ENCODE measurements at places on chromosomes 16 and 17.

DNA sequence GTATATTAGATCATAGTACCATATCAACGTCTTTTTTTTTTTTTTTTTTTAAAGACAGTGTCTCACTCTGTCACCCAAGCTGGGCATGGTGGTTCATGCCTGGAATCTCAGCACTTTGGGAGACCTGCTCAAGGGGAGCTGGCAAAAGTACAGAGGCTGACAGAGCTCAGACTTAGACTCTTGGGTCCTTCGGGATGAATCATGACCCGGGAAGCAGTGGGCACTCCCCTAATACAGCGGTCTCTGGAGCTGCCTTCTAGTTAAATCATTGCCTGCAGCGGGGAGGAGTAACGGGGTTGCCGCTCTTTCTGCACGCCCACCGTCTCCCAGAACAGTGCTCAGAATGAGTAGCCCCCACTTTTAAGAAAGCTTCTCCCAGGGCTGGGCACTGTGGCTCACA, 174.4 kb downstream of the CPPED1 start:
- no peak for DNase-seq

DNA sequence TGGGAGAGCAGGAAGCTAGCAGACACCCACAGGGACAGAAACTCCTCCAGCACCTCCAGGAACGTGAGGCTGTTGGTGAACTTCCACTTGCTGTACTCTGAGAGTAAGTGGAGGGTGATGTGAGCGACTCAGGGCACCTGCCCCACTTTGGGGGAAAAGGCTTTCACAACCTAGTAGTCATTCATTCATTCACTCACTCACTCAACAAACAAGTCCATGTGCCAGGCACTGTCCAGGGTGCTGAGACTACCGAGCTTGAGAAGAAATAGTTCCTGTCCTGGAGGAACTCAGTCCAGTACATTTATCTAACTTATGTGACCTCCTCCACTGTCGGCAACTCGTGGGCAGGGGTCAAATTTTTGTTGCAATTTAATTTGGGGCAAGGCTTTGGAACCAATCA, 26.6 kb downstream of the LGALS9 start:
- DNase-seq, result no peak

- no peak for DNase-seq
These were observed 184.4 kb downstream of the SNX29 start for GRCh38 chr16:12160815-12161550.

DNA sequence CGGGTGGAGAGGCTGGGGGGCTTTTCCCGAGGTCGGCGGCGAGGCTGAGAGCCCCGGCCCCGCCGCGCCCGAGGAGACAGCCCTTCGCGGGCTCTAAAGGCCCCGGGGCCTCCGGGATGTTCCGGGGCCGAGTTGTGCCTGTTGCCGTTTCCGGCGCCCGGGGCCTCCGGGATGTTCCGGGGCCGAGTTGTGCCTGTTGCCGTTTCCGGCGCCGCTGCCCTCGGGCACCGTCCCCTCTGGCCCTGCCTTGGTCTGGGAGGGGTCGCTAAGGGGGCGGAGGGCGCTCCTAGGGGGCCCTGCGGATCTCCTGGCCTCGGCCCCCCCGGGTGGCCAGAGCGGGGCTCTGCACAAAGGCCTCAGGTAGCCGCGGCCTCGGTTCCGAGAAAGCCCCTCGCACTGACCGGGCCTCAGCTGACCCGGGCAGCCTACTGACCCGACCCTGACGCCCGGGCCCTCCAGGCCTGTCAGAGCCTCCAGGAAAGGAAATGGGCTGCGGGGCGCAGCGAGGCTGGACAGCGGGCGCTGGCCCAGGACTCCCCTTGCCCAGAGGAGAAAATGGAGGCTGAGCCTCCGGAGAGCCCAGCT, 24.2 kb downstream of the ACTG1 start:
- no peak for DNase-seq

- peak; percentile 98 for DNase-seq
These were observed 72.0 kb upstream of the KSR1 start for GRCh38 chr17:27384261-27384701.

GRCh38 chr16:50209546-50210265, 56.6 kb downstream of the TENT4B start:
- no peak for DNase-seq

GRCh38 chr17:67059372-67059771, 15.0 kb downstream of the CACNG1 start:
- no peak for DNase-seq

DNA sequence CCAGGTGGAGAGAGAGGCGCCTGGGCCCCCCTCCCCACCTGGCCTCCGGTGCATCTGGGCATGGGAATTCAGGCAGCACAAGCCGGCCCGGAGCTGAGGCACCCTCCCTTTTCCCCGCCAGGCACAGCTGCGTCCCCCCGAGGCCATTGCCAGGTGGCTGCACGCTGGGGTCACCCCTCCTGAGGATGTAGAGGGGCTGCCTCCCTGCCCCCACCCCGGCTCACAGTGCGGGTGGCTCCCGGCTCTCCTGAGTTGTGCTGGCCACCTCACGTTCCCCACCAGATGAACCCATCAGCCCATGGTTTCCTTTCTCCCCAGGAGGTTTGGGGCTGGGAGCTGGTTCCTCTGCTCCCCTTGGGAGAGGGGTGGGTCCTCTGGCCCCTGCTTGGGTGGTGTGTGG, 12.6 kb downstream of the CACNA1H start:
- DNase-seq, result no peak

- DNase-seq, result no peak
These were observed 814 bp upstream of the KDM6B start for GRCh38 chr17:7833011-7833794.

DNA sequence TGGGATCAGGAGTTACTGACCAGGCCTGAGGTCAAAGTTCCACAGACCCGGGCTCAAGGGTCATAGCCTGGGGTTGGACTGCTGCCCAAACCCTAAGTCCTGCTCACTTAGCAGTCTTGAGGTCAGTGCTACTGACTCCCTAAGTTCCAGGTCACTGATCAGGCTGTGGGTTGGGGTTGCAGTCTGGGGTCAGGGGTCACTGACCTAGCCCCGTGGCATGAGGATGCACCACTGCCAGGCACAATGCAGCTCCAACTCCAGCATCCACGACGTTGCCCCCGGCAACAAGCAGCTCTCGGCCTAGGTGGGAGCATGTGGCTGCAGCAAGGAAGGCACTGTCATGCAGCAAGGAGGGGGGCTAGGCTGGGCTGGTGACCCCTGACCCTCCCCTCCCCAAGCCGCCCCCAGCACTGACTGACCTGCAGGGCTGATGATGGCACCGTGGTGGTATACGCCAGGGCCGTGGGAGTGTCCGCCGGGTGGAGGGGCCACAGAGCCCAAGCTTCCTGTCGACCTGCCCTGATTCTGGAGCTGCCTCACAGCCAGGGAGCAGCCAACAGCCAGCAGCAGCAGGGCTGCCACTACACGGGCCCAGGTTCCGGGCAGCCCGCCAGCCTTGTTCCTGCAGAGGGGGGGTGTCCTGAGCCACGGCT, 1.1 kb downstream of the GGT6 start:
- DNase-seq, result no peak

DNA sequence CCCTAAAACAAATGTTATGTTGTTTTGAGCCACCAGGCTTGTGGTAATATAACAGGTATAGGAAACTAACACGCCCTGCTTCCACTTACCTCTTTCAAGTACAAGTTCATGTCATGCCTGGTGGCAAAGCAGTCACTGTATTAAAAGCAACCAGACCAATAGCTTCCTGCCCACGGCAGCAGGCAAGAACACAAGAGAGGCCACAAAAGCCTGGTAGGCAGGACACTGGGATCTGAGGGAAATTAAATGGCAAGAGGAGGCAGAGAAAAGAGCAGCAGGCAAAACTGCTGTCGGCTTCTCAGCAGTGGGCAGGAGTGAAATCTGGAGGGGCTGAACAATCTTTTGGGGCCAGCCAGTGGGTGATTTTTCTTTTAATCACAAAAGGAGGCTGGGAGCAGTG, 2.2 kb downstream of the CYTH1 start:
- DNase-seq, result no peak

DNA sequence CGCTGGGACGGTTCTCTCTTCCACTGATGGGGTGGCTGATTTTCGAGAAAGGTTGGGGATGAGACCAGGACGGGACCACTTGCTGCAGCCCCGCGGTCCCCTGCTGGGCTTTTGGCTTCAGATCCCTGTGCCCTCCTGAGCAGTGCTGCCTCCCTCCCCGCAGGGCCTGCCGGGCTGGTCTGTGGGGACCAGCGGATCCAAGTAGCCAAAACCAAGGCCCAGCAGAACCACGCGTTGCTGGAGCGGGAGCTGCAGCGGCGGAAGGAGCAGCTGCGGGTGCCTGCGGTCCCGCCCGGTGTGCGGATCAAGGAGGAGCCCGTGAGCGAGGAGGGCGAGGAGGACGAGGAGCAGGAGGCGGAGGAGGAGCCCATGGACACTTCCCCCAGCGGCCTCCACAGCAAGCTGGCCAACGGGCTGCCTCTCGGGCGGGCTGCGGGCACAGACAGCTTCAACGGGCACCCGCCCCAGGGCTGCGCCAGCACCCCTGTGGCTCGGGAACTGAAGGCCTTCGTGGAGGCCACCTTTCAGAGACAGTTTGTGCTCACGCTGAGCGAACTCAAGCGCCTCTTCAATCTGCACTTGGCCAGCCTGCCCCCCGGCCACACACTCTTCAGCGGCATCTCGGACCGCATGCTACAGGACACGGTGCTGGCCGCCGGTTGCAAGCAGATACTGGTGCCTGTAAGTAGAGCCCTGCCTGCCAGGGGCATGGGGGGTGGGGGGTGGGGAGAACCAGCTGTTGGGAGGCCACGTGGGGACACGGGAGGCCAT, 28.6 kb downstream of the POLR3E start:
- DNase-seq, result no peak
